ENCODE measurements at places on chromosomes 11 and 22.

DNA sequence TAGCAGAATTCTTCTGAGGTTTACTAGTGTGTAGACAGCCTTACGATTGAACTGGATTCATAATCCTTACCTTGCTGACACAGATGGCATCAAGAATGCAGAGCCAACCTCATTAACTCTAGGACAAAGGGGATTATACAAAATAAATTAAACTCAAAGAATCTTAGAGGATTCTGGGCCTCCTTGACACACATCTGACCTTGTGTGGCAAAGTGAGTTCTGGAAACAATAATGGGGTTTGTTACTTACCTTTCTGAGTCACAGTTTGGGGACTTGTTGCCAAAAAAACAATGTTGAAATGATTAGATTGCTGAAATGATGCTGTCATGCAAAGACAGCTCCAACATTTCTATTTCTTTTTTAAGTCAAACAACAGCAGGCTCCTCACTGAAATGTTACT lies 179.1 kb upstream of the ISX start:
- no peak for DNase-seq

DNA sequence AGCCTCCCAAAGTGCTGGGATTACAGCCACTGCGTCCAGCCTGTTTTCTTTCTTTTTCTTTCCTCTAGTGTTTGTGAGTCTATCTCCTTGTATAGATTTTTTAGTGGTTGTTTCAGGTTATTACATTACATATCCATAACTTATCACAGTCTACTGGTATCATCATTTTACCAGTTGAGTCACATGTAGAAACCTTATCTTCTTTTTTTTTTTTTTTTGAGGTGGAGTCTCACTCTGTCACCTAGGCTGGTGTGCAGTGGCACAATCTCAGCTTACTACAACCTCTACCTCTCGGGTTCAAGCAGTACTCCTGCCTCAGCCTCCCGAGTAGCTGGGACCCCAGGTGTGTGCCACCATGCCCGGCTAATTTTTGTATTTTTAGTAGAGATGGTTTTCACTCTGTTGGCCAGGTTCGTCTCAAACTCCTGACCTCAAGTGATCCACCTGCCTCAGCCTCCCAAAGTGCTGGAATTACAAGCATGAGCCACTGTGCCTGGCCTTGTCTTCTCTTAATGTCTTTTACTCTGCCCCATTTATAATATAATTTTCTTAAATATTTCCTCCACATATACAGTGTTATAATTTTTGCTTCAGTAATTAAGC lies 11.0 kb downstream of the CDC45 start:
- no peak for DNase-seq

DNA sequence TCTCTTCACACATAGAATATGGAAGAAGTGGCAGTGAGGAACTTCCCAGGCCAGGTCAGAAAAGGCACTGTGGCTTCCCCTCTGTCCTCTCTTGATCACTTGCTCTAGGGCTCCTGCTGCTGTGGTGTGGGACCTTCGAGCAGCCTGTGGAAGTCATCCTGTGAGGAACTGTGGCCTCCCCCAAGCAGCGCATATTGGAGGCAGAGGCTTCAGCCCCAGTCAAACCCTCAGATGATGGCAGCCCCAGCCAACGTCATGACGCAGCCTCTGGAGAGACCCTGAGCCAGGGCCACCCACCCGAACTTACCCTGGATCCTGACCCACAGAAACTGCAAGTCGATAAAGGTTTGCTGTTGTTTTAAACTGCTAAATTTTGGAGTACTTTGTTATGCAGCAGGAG lies 444.9 kb downstream of the TBC1D22A start:
- no peak for DNase-seq

GRCh38 chr11:21268036-21268435 lies 598.6 kb downstream of the NELL1 start:
- no peak for DNase-seq

DNA sequence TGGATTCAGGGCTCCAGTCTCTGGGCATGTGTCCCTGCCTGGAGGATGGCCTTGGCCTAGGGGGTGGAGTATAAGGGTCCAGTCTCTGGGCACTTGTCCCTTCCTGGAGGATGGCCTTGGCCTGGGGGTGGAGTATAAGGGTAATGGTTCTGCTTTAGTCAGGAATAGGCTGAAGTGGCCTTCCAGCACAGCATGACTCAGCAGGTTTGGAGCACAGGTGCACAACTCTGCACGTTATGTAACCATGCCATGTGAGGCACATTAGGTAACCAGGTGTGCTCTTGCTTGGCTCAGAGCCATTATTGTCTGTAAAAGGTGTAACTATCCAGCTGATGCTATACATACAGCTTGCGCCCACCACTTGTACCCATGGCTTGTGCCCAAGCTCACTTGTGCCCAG lies 48.4 kb upstream of the POLD3 start:
- no peak for DNase-seq

- DNase-seq, result no peak
These were observed 209.8 kb downstream of the TBC1D22A start for GRCh38 chr22:46972256-46972655.

DNA sequence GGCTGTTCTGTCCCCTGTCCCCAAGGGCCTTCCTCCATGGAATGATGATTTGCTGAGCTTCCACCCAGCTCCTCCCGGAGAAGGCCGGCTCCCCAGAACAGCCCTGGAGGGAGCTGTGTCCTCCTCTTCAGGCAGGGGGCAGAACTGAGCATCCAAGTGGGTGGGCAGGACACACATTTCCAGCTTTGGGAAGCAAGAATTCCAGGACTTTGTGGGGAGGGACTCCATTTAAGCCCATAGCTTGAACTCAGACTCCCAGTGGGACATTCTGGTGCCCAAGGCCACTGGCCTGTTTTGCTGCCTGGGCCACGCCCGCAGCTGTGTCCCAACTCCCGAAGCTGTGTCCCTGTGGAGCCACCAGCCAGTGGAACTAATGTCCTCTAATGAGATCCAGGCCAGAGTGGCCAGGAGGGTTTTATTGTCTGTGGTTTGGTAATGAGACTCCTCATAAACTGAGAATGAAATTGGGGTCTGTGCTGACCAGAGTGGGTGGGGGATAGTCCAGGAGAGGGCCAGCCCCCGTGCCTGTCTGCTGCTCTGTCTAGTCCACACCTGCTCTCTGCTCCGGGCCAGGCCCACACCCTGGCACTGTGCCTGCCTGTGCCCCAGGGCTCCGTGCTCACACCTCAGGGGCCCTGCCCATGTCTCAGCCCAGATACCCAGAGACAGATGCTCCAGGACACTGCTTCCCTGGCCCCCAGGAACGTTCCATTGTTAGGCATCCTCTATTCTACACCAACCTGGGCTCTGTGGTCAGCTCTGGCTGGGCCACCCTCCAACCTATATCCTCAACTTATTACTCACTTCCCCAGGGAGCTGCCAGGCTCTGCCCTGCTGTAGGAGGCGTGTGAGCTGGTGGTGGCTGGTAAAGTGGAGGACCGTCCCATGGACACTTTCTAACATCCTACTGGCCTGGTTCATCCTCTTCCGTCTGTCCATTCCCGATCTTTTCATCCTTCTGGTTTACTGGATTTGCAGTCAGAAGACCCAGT lies 7.6 kb downstream of the NECTIN1 start:
- DNase-seq, result no peak

GRCh38 chr11:104897891-104898684 lies at the start of gene CASP12:
Gene CASP12 (minus strand): TSS chr11:104898460.
- DNase-seq, result no peak

DNA sequence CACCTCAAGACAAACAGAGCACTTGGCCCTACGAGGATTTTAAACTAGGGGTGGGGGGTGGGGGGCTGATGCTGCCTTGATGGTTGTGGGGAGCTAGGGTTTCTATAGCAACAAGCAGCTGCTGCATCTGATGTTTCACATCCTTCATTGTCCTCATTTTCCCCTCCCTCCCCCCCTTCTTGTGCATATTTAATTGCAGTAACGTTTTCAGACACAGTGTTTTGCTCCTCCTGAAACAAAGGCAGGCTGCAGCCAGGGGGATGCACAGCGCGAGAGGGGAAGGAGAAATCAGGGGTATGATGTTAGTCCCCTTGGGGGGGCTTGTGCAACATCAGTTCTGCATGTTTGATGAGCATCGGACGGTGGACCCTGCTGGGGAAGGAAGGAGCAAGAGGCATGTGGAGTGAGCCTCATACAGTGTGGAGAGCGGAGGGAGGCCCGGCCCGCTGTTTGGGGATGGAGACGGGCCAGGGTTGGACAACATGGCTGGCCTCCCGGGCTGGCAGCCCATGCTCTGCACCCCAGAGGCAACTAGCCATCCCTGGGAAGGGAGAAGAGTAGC lies 208.3 kb downstream of the CEP164 start:
- DNase-seq, result no peak

- DNase-seq, result no peak
These were observed 6.8 kb downstream of the SLN start for GRCh38 chr11:107705027-107705426.

GRCh38 chr22:44604455-44604854 lies 97.5 kb upstream of the PRR5 start:
- no peak for DNase-seq

GRCh38 chr22:47474895-47475294 lies 712.4 kb downstream of the TBC1D22A start:
- DNase-seq, result no peak

- no peak for DNase-seq
These were observed 27.7 kb upstream of the ETS1 start for GRCh38 chr11:128615076-128615475.

DNA sequence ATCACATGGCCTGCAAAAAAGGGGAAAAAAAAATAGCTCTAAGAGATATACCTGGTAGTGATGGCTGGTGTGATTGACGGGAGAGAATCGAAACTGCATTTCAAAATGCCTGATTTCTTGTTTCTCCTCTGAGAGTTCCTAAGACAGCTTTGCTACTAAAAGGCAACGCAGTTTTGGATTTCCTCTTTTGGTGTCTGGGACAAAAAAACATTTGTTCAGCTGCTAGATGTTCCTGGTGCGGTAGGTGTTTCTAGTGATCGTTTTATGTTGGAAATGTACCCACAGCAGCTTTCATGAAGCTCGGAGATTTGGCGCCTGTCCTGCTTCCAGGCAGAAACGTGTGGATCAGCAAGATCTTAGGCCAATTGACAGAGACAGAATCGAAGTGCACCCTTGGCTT lies 18.1 kb downstream of the P2RX3 start:
- no peak for DNase-seq

- DNase-seq, result no peak
These were observed 1338.8 kb downstream of the BRD1 start for GRCh38 chr22:48488611-48489511.

DNA sequence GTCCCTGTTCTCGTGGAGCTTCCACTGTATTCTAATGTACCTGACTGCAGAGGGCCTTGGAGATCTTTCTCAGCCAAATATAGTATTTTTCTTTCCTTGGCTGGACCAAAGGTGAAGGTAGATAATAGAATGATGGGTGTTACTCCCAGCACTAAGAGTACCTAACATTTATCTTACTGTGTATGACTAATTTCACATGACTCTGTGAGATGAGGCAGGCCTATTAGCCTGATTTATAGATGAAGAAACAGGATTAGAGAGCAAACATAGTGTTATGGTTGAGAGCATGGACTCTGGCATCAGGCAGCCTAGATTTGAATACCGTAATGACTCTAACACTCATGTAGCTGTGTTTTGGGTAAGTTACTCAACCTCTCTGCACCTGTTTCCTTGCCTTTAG lies 2.7 kb downstream of the ACO2 start:
- no peak for DNase-seq

GRCh38 chr22:27572278-27572666 lies 229.3 kb downstream of the MN1 start:
- DNase-seq, result no peak

- DNase-seq, result no peak
These were observed 173.9 kb upstream of the B3GAT1 start for GRCh38 chr11:134585666-134586610.

GRCh38 chr11:79229047-79229446 lies 211.8 kb downstream of the TENM4 start:
- DNase-seq, result no peak

DNA sequence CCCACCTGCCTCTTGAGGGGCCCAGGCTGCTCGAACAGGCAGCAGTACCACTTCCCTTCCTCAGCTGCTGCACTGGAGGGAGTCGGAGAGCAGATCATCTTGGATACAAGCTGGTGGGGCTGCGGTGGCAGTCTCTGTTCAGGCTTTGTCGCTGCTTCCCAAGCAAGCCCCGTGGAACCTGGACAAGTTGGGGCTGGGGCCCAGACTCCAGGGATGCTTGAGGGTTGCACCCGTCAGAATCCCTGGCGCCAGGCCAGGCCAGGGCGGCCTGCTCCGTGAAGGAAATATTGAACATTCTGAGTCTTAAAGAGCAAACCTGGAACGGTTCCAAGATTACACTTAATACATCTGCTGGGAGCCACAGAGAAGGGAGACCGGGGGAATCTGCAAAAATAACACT lies 310.1 kb upstream of the SORL1-AS1 start:
- DNase-seq, result no peak

DNA sequence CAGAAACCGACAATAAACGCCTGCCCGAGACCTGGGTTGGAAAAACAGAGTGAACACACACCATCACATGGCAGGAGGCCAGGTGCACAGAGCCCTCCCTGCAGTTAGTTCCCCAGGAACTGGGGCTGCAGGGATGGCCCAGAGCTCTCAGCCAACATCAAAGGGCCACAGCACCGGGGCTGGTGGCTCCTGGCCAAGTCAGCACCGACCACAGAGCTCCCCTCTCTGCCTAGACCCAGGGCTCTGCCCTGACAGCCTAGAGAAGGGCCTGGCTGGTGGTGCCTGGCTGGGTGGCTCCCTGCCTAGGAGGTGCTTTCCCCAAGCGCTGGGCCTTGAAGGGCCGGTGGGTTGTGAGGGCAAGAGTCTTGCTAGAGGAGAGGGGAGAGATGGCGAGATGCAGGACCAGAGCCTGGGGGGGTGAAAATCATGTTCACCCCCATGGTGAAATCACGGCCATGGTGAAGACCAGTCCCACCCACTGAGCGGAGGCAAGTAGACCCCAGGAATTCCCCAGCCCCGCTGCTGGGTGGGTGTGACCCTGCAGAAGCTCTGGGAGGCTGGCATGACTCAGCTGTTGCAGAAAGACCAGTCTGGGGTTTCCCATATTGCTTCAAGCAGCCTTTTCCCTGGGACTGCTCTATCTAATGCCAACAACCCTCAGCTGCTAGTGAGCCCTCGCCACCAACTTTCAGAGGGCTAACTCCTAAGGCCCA lies 7.2 kb upstream of the BID start:
- peak; percentile 40 for DNase-seq

DNA sequence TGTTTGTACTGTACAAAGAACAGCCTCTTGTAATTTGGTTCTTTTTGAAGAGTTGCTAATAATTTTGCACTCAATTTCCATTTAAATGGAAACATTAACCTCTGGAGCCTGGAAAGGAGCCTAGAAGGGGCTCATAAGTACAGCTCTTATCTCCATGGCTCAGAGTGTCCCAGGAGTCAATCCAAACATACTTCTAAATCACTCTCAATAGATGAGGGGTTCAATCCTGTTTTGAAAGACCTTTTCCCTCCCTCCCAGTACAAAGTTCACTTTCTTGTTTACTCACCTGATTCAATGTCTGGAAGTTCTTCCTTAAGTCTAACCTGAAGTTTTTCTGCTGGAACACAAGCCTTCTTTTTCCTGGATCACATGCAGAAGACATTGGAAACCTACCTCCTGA lies 273.0 kb upstream of the PLET1 start:
- no peak for DNase-seq

DNA sequence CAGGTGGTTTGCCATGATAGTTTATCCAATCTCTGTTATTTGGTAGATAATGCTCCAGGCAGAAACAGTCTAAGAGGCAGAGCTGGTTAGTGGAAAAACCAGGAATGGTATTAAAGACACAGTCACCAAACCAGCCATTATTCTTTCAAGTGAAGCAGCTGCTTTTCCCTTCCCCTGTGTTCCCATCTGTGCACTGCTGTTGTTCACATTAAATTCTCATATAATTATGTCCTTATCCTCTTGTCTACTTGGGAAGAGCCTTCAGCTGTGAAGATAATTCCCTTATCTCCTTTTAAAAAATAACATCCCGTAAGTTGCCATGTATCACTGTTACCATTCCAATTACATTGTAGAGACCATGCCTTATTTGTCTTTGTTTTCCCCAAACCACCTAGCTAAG lies 5.2 kb upstream of the TBCEL start:
- no peak for DNase-seq
